ENCODE measurements at places on chromosomes 6 and 20. TPM values are rescaled to one million over a fixed set of nuclear protein-coding genes. Genes with fewer than 3 reads are reported as not detected.

DNA sequence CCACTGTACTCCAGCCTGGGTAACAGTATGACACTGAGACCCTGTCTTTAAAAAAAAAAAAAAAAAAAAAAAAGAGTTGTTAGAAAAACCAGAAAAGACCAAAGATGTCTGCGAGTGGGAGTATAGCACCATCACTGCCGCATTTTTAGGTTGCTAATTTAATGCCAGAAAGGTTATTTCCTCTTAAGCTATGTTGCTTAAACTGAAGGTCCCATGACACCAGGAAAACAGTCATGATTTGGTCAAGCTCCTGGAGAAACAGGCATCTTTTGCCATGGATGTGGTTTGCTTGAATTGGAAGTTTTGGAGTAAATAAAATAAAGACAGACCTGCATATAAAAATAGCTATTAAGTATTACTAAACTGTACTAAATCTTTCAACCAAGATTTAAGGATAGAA is 68.3 kb upstream of the TNFRSF21 start:
- no peak overlapping the region for H3K27ac ChIP-seq
- no peak overlapping the region for H3K4me3 ChIP-seq
- no peaks in the 10 kb centered on the region for H3K36me3 ChIP-seq
- H3K27me3 ChIP-seq = no peaks in the 10 kb centered on the region

DNA sequence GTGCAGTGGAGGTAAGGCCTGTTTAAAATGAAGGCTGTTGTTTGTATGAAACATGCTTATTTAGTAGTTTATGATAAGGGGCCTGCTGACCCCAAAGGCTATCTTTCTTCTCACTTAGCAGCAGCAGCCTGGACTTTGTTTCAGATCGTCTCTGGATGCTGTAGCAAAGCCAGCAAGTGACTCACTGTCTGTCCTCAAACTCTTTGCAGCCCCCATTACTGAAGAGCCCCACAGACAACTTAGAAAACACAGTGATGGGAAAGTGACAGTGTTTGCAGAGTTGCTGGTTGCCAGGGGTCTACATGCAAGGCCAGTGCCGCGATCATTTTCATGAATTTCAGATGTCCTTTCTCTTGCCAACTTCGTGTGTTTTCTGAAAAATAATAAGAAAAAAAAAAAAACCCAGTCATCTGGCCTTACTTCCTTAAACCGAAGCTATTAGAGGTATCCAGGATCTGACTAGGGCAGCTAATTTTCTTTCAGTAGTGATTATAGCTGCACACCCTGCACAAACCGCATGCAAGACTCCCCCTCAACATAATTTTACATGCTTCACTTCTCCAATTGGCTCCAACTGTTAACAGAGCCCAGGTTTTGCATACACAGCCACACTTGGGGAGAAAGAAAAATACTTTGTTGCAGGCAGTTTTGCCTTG is 11.6 kb upstream of the F13A1 start:
- H3K27me3 ChIP-seq = no peaks in the 10 kb centered on the region
- no peak for DNase-seq
- no peaks in the 10 kb centered on the region for H3K4me1 ChIP-seq

- H3K4me3 ChIP-seq = no peak overlapping the region
- H3K27me3 ChIP-seq = no peaks in the 10 kb centered on the region
- H3K27ac ChIP-seq = no peak overlapping the region
- peaks cover 13% of the 10 kb centered on the region for H3K36me3 ChIP-seq
- DNase-seq = no peak
- peaks cover 26% of the 10 kb centered on the region for H3K4me1 ChIP-seq
Measured at GRCh38 chr6:37287519-37288157, 29.7 kb upstream of the TMEM217 start.

- DNase-seq = no peak
- H3K4me1 ChIP-seq = no peaks in the 10 kb centered on the region
- no peaks in the 10 kb centered on the region for H3K27me3 ChIP-seq
- H3K36me3 ChIP-seq = no peaks in the 10 kb centered on the region
Measured at GRCh38 chr6:101705866-101706265, 312.4 kb downstream of the GRIK2 start.

GRCh38 chr20:22302039-22302438 is 282.3 kb downstream of the FOXA2 start:
- DNase-seq = no peak
- no peaks in the 10 kb centered on the region for H3K36me3 ChIP-seq
- H3K27me3 ChIP-seq = no peaks in the 10 kb centered on the region
- no peak overlapping the region for H3K27ac ChIP-seq

LY6G6F gene
- not detected for total RNA-seq

- no peak overlapping the region for H3K27ac ChIP-seq
- H3K4me1 ChIP-seq = no peaks in the 10 kb centered on the region
- DNase-seq = peak; percentile 8
Measured at GRCh38 chr20:63326314-63327230, 33.6 kb downstream of the COL20A1 start.

Data from psoas muscle (tissue), 8 donors.